ENCODE measurements at places on chromosomes 16 and 17.

GRCh38 chr16:85151603-85152413, 39.5 kb upstream of the CIBAR2 start:
- peak; percentile 63 for DNase-seq

GRCh38 chr16:2904922-2905240, 6.8 kb upstream of the FLYWCH1 start:
- no peak for DNase-seq

DNA sequence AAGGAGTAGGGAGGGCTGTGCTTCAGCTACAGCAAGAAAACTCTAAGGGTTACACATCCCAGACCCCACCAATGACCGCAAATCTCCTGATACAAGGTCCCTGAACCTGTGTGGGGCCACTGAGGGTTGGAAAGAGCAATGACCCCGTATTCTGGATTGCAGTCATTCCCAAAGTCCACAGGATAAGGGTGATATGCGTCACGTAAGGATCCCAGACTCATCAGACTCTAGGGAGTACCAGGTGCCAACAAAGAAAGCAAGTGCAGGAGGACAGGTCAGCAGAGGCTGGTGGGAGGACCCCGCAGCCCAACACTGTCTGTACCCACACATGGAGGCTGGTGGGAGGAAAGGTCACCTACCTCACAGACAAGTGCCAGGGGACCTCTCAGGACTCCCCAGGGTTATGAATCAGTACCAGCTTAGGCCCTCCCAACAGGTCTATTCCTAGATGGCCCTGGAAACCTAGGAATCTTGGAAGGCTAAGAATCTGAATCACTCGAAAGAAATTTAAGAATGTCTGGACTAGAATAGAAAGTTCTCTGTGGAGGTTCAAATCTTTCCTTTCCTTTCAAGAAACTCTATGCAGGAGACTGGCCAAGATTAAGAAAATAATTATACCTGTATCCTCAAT, 16.2 kb downstream of the PITPNA start:
- no peak for DNase-seq

DNA sequence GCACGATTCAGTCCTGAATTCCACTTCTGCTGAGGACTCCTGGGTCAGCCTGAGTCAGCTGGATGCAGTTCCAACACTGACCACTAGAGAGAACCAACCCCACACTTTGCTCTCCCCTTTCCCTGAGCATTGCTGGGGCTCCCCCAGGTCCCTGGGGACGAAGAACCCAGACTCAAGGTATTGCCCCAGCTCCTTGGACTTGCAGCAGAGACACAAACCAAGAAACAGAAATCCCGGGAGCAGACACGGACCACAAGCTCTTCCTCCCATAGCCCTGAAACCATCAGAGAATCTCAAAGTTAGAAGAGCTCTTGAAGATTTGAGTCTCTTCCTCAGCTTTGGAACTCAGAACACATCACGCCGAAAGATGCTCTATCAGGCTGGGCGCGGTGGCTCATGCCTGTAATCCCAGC, 678 bp upstream of the GH1 start:
- DNase-seq, result peak; percentile 85

DNA sequence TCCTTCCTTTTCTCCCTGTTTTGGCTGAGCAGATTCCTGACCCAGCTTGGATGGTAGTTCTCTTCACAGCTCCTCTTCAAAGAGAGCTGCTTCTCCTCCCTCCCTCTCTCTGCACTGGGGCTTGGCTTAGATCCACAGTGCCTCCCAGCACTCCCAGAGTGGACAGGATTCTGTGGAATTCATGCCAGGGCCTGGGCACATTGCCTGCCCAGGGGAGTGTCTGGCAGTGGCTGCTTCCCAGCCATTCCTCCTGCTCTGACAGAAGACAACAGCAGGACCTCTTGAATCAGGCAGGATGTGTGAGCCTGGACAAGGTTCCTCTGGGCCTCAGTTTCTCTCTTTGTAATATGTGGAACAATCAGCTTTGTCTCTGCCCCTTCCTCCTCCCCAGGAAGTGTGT, 4.5 kb upstream of the MMP28 start:
- DNase-seq, result no peak
